ENCODE measurements at places on chromosomes 7 and 10.

- DNase-seq = peak; percentile 35
Measured at GRCh38 chr7:158263964-158264748, 323.5 kb downstream of the PTPRN2 start.

GRCh38 chr7:87059525-87060287 lies at the start of gene ELAPOR2:
Gene ELAPOR2, minus strand, starts transcription at chr7:87059654. Its CDS starts 141 bp downstream, at chr7:87059513.
- DNase-seq = peak; percentile 90

DNA sequence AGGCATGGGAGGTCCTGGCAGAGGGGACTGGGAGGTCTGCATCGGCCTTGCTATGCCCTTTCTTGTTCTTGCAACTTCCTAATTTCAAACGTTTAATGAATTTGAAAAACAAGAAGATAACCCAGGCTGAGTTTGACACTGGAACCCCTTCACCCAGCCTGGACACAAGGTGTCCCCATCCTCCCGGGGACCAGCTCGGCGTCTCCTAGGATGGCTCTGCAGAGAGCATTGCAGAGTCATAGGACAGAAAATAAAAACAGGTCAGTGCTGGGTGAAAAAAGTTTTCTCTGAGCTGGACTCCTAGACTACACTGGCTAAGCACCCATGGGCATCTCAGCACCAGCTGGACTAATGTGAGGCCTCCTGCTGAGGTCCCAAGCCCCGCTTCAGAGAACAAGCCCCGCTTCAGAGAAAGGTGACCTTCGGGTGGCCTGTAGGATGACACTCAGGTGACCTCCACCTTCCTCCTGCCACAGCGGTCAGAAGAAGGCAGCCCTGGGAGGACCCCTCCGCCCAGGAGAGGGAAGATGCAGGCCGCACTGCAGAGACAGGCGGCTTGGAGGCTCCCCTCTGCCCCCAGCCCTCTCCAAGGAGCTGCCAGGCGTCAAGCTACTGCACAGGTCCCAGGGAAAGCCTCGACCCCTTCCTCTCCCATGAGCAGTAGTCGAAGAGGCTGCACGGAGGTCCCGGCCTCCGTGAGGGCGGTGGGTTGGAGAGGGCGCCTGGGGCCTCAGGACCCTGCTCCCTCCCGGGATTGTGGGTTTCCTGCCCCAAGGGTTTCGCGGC lies 9.3 kb upstream of the UNCX start:
- no peak for DNase-seq

GRCh38 chr7:121402701-121403100 lies 6.6 kb upstream of the FAM3C start:
- no peak for DNase-seq

GRCh38 chr7:47937711-47938573 lies 10.3 kb downstream of the PKD1L1 start:
- DNase-seq = no peak

Data from pancreas (tissue), 10 donors.